ENCODE measurements at places on chromosomes 11 and 22. TPM values are rescaled to one million over a fixed set of nuclear protein-coding genes. Genes with fewer than 3 reads are reported as not detected.

BTBD18 gene
- total RNA-seq: not detected

PANX2 gene
- 0.04 TPM for total RNA-seq

OR9Q2 gene
- total RNA-seq: not detected

RANBP1 gene
- 421 TPM for total RNA-seq

DNAJB13 gene
- total RNA-seq: not detected

CD3G gene
- total RNA-seq: not detected

C11orf24 gene
- 54.2 TPM for total RNA-seq

SEPTIN5 gene
- total RNA-seq: 2.6 TPM

TRIM44 gene
- 21.7 TPM for total RNA-seq

THRSP gene
- total RNA-seq: not detected

INPP5J gene
- 0.34 TPM for total RNA-seq

SORL1 gene
- 90.0 TPM for total RNA-seq

TSPAN32 gene
- total RNA-seq: not detected

CPT1B gene
- 2.2 TPM for total RNA-seq

CFAP68 gene
- 16.4 TPM for total RNA-seq

JAML gene
- total RNA-seq: not detected

OR10D3 gene
- not detected for total RNA-seq

CHRM1 gene
- not detected for total RNA-seq

FAM118A gene
- total RNA-seq: 10.1 TPM

ANGPTL5 gene
- not detected for total RNA-seq

SUSD2 gene
- total RNA-seq: 0.16 TPM

APBB1 gene
- total RNA-seq: 10.7 TPM

OR10A6 gene
- total RNA-seq: not detected

ISX gene
- total RNA-seq: not detected

ROBO4 gene
- total RNA-seq: 5.8 TPM

P2RY6 gene
- not detected for total RNA-seq

EI24 gene
- total RNA-seq: 195 TPM

KRTAP5-9 gene
- total RNA-seq: not detected

DAGLA gene
- total RNA-seq: 0.16 TPM

SYNGR1 gene
- 0.70 TPM for total RNA-seq

MED15 gene
- 55.2 TPM for total RNA-seq

ADM2 gene
- total RNA-seq: 13.8 TPM

CFAP300 gene
- total RNA-seq: 5.9 TPM

OR51B2 gene
- total RNA-seq: not detected

OR2D2 gene
- not detected for total RNA-seq

SMC1B gene
- not detected for total RNA-seq

CFL1 gene
- 1,280 TPM for total RNA-seq

LTBP3 gene
- 24.9 TPM for total RNA-seq

OR2AG2 gene
- total RNA-seq: 0.11 TPM

RAB38 gene
- total RNA-seq: 151 TPM

VPS37C gene
- 11.5 TPM for total RNA-seq
